ENCODE measurements at places on chromosomes 12 and 14.

DNA sequence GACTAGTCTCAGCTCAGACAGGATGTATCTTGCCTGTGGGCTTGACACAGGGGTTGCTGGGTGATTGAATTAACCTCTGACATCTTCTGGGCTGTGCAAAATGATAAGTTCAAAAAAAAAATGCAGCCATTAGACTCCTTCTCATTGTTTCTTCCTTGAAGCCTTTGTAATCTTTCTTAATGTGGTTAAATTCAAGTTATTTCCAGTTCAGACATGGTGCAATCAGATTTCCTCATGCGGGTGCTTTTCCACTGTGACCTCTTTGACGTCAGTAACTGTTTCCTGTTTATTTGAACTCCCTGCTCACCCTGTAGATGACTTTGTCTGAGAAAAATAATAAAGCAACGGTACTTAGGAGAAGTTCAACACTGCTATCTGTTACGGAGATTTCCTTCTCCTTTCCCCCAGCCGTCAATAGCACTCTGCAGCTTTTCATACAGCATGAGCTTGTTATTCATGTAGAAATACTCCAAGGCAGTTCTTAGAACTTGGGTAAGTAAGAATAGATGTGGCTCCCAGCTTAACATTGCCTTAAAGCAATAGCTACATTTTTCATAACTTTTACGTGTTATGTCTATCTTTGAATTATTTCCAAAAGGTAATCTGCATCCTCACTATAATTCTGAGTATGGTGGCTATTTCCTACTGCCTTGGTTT, 155.5 kb downstream of the PRKCH start:
- peak; percentile 96 for DNase-seq

- DNase-seq = no peak
Measured at GRCh38 chr12:27589419-27589818, 65.4 kb downstream of the PPFIBP1 start.

- no peak for DNase-seq
Measured at GRCh38 chr14:90970167-90970600, 90.3 kb downstream of the RPS6KA5 start.

GRCh38 chr12:130220706-130221100, 58.4 kb downstream of the FZD10 start:
- DNase-seq = no peak

DNA sequence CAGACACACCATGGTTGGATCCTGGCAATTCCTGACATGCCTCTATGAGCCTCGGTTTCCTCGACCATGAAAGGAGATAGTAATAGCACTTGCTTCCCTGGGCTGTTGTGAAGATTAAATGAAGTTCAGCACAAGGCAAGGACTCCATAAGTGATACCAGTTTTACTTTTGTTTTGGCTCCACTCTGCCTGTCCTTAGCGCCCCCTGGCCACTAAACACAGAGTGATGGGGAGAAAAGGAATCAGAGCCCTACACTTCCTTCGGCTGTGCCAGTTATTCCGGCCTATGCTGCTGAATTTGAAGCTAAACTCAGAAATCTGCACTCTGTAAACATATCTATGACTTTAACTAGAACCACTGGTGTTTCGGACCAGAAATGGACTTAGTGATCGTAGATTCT, 173.8 kb downstream of the C12orf75 start:
- DNase-seq = no peak

Measured in CD4-positive, alpha-beta T cell (primary cell).